Stimulated activated CD8-positive, alpha-beta memory T cell treated with anti-CD3 and anti-CD28 coated beads, Interleukin-15, amount 100 ng/mL, for 24 hours (primary cell): ENCODE measurements at places on chromosomes 5 and 9.

GRCh38 chr9:96299823-96300222 is 2.2 kb downstream of the HSD17B3 start:
- DNase-seq = no peak

DNA sequence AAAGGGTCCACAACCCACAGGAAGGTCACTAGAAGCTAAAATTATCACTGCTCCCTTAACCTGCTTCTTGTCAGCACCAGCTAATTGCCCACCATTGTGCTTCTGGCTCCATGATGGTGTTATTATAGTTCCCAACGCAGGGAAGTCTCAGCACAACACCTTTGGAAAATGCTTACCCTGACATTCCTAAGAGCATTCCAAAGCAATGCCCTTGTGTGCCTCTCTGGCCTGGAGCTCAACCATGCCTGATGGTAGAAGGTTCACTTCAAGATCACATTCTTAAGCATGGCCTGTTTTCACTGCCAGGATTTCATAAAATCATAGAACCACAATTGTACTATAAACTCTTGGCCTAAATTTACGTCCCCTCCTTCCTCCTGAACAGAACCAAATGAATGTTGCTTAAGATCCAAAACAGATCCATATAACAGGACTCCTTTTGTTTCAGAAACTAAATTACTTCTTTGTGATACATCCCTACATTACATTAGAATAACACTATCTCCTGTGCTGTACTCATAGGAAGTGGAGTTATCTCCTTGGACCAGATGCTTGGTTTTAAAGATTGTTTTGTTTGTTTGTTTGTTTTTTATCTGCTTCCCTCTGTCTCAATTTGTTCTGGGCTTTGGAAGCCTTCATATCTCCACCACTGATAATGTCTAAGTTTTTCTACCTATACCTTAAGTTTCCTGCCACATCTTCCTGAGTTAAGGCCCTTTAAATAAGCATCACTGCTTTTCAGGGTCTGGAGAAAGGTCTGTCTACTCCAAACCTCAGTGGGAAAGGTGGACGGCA is 32.1 kb downstream of the ARL15 start:
- no peak for DNase-seq

DNA sequence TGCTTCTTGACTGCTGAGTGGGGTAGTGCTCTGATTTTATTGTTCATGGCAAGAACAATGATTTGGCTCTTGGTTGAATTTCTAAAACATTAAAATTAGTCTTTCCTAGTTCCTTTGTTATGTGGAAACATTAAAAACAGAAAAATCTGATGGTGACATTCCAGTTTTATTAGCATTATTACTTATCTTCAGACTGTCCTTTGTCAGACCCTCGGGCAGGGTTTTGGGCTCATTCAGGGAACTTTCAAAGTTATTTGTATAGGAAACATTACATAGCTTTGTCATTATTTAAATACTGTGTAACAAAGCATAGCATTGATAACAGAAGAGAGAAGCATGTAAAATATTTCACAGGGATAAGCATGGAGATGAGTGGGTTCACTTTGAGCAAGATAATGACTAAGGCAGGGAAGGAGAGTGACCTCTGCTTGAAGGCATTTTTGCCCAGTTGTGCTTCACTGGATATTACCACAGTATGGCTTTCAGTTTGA is 119.9 kb downstream of the KDM4C start:
- no peak for DNase-seq

GRCh38 chr5:150295741-150296486 is 6.3 kb upstream of the CAMK2A start:
- DNase-seq = no peak

GRCh38 chr5:132474131-132474723 is 16.3 kb downstream of the IRF1 start:
- DNase-seq = no peak

GRCh38 chr5:32299059-32299677 is 13.6 kb downstream of the MTMR12 start:
- DNase-seq = no peak

DNA sequence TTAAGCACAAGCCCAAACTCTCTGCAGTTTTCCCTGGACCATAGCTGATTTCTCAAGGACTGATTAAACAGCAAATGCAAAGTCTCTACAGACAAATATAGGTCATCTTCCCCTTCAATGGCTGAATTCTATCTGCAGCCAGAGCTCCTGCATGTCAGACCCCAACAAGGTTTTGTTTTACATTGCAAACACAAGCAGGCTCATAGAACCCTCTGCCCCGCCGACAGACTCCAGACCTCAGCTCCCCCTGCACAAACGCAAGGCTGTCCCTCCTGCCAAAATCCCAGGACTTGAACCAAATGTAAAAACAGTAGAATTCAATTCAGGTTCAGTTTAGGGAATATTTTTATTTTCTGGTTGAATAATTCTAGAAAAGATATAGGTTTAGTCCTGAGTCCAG is 526.7 kb upstream of the TRPC7 start:
- no peak for DNase-seq

DNA sequence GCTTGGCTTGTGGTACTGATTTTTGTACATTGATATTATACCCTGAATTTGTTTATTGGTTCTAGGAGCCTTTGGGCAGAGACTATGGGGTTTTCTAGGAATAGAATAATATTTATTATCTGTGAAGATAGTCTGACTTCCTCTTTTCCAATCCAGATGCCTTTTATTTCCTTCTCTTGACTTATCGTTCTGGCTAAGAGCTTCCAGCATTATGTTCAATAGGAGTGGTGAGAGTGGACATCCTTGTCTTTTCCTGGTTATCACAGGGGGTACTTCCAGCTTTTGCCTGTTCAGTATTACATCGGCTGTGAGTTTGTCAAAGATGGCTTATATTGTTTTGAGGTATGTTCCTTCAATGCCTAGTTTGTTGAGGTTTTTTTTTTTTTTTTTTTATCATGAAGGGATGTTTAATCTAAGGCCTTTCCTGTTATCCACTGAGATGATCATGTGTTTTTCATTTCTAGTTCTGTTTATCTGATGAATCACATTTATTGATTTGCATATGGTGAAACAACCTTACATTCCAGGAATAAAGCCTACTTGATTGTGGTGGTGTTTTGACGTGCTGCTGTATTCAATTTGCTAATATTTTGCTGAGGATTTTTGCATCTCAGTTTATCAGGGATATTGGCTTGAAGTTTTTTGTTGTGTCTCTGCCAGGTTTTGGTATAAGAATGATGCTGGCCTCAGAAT is 77.5 kb downstream of the CERT1 start:
- no peak for DNase-seq

- no peak for DNase-seq
Measured at GRCh38 chr5:41154491-41154890, 58.8 kb downstream of the C6 start.
